Activated naive CD4-positive, alpha-beta T cell treated with anti-CD3 and anti-CD28 coated beads, Interleukin-2, amount 10 ng/mL, durations not matched to agents 7 days and 5 days (primary cell): ENCODE measurements at places on chromosomes 2 and 18.

DNA sequence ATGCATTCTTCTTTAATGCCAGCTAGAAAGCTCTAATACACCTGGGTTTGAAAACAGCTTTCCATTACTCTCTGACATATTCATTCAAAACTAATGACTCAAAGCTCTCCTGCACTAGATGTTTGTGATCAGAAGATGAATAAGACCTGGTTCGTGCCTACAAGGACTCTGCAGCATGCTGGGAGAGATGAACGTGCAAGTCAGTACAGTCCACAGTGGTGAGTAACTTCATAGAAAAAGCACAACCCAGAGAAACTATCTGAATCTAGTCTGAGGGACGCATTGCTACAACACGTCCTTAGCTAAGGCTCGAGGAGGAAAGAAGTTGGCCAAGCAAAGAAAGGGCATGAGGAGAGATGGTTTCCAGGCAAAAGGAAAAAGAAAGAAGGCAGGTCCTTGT, 234.3 kb downstream of the OSR1 start:
- DNase-seq: no peak

GRCh38 chr2:52668724-52669123, 1098.9 kb upstream of the CHAC2 start:
- no peak for DNase-seq

- no peak for DNase-seq
These were observed 132.8 kb downstream of the CYP26B1 start for GRCh38 chr2:72014831-72015230.

DNA sequence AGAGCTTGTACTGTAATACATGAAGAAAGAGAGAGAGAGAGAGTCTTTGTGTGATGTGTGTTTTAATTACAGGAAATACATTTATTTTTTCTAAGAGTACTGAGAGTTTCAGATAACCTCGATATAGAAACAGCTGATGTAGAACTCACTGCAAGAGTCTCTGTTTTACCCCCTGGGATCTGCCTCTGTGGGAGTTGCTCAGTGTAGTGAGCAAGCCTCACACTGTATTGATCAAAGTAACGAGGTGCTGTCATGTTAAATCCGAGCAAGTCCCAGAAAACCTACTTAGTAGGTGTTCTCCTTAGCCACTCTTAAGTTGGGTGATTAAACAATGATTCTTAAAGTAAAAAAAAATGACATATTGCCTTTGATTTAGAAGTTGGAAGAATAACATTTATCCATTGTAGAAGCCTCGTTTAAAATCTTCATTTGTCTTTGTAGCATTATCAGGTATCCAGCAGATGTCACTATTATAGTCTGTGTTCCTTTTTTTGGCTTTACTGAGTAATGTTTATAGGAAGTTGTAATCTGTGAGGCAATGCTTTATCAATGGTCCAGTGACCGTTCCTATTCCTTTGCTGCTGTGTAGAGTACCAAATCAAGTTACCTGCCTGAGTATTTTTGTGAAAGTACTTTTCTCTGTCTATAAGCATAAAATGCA, 219.0 kb downstream of the MYO3B start:
- no peak for DNase-seq

- DNase-seq: peak; percentile 73
These were observed 98.7 kb downstream of the ACVR1 start for GRCh38 chr2:157777427-157777826.

GRCh38 chr2:145411493-145411892, 891.6 kb upstream of the ZEB2 start:
- peak; percentile 54 for DNase-seq

- no peak for DNase-seq
These were observed 3.9 kb upstream of the GPR75 start for GRCh38 chr2:53863538-53864227.

DNA sequence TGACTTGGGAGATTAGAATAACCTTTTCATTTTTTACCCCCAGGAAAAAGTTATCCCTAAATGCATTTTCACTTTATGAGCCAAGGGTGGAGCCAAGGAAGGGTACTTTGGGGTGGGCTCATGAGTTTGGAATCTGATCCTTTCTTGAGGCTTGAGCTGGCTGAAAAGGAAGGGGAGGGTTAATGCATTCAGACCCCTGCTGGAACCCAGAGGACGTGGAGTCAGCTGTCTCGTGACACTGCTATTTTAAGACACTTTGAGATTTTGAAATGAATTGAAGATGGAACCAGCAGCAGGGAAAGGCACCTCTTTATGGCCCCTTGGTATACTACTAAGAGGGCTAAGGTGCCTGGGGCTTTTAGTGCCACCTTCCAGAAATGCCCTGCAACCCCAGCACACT, 90.4 kb downstream of the MARCHF4 start:
- DNase-seq: no peak

- DNase-seq: no peak
These were observed 47.3 kb downstream of the SOCS6 start for GRCh38 chr18:70335892-70336726.

DNA sequence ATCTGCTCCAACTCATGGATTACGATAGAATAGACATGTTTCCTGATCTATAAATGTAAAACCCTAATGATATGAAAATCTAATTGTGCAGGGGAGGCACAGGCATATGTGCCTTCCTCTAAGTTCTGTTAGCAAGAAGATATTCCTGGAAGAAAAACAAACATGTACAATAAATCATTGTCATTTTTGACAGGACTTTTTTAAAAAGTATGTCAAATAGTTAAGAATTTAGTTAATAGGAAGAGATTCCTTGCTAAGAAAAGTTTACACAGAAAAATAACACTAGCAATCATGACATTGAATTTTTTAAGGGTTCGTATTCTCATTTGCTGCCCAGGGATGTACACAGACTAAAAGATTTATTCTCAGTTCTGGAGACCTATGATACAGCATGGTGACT, 15.3 kb upstream of the CREB1 start:
- no peak for DNase-seq

DNA sequence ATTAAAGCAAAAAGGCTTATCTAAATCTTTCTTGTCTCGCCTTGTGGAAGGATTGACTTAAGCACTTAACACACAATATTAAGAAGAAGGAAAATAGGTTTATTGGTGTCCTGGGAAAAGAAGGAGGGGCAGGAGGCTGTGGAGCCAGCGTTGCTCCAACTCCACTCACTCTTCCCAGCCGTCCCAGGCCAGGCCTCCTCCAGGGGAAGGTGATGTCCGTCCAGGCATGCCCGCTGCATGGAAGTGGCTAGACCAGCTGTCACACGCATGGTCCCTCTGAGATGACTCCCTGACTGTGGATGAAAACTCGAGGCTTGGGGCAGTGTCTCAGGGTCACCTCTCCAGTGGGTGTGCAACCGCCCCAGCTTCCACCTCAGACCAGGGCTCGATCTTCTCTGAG, 281.1 kb downstream of the GALR1 start:
- no peak for DNase-seq

GRCh38 chr2:179900655-179901054, 39.2 kb upstream of the ZNF385B start:
- no peak for DNase-seq

- no peak for DNase-seq
These were observed 66.2 kb upstream of the CTDP1 start for GRCh38 chr18:79613186-79613931.

DNA sequence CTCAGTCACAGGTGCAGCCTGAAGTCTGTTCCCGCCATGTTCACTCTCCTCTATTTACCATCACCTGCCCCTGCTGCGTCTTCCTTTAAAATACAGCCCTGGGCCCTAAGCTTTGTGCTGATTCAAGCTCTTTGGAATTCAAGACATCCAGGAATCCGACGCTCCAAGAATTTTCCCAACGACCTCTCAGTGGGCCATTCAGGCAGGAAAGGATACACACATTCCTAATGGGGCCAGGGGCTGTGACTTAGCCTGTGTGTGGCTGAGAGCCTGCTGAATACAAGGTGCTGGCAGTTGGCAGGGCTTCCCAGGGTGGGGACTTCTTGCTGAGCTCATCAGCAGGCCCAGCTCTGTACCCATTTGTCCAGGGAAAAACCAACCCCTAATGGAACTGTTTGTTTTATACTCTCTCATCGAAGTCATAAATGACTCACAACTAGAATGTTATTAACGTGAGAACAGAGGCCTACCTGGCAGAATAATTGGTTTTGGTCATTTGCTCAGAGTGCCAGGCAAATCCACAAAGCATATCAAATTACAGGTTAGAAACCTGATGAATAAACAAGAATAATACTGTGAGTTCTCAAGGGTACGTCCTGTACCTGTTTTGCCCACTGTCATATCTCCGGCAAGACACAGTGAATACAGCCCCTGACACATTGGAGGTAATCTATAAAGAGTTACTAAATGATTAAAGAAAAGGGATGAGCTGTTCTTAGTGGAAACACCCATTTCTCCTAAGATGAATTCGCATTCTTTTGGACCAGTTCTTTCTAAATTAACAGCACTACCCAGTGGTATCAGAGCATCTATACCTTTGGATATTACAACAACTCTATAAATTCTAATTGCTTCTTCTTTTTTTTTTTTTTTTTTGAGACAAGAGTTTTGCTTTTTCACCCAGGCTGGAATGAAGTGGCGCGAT, 12.6 kb upstream of the KCMF1 start:
- no peak for DNase-seq

- no peak for DNase-seq
These were observed 14.3 kb downstream of the GFPT1 start for GRCh38 chr2:69372767-69373166.

DNA sequence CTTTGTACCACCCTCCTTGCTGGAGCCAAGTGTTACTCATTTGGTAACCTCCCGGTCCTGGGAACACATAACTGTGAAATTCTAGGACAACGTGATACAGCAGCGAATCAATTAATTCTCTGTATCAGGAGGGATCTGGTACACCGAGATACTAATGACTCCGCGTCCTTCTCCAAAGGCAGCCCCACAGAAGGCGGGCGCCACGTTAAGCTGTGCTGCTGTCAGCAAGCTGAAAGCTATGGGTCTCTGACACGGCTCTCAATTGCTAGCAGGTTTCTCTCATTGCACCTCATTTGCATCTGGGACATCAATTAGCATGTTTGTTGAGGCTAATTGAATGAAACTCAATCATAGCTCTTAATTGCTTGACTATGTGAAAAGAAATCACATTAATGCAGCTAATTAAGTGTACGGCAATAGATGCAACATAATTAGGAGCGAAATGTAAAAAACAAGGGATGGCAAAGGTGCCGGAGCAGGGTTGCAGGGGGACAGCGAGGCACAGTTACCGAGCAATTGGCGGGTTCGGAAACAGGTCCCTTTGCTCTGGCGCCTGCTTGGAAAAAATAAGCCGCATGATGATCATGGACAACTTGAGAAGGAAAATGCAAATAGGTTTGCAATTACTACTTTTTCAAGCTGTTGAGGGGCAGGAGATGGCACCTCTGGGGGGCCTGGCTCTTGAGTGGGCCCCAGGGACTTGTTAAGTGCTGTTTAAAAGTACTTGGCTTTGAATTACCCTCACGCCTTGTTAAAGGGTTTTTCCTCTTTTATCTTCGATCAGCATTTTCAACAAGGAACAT, 264.2 kb downstream of the GBX2 start:
- DNase-seq: no peak

- DNase-seq: no peak
These were observed 210.3 kb downstream of the UBE2E3 start for GRCh38 chr2:181190711-181191110.

- no peak for DNase-seq
These were observed 35.9 kb downstream of the TMEM18 start for GRCh38 chr2:641164-641871.

DNA sequence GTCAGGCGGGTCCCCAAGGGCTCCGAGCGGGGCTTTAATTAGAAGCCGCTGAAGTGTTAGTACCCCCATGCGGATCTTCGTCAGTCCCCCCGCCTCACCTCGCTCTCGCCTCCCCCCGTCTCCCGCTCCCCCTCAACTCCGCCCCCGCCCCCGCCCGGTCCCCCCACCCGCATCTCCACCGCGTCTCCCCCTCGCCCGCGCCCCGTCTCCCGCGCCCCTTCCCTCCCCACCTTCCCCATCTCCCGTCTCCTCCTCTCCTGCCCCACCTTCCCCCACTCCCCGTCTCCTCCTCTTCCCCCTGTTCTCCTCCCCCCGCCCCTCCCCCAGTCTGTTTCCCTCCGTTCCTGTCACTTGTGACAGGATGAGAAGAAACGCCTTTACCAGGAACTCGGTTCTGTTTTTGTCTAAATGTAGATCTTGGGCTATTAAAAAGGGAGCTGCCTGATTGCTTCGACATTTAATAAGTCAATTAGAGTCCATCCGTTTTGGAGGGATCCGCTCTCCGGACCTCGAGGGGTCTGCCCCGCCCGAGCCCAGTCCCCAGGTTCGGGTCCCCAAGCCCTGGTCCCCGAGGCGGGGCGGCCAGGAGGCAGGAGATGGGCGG, 969 bp upstream of the ALKAL2 start:
- no peak for DNase-seq

GRCh38 chr2:156038021-156038420, 294.5 kb downstream of the NR4A2 start:
- no peak for DNase-seq

- DNase-seq: no peak
These were observed 367.6 kb downstream of the EIPR1 start for GRCh38 chr2:3010001-3010400.

GRCh38 chr2:122263746-122264145, 508.3 kb downstream of the TSN start:
- no peak for DNase-seq

DNA sequence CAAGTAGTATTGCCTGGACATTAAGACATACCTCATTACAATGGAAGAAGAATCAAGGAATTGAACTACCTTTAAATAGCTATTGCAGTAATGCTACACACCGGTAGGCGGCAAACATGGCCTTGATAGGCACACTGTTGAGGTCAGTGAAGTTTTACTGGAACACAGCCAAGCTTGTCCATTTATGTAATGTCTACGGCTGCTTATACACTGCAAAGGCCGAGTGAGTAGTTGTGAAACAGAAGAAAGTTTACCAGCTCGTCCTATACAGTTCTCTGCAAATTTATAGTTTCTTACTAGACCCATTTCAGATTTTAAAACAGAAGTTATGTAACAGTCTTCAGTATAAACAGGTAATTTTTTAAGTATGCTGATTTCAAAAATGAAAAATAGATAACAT, 38.8 kb downstream of the PPP4R1 start:
- DNase-seq: peak; percentile 36

GRCh38 chr2:75833386-75833785, 122.7 kb upstream of the GCFC2 start:
- no peak for DNase-seq

DNA sequence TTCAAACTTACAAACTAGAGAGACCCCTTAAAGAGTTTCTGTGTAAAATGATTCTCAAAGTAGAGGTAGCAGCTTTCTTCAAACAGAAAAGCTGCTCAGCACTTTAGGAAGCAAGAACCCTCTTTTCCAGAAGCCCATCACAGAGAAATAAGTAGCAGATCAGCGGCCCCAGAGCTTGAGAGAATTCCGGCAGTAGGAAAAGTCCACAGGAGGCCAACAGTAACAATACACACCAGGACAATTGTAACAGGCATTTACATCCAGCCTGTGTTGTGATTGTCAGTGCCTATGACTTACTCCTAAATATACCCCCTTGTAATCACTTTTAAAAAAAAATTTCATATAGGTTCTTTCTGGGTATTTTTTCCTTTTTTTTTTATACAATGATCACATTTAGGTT, 161.4 kb upstream of the ACVR2A start:
- DNase-seq: no peak

- DNase-seq: no peak
These were observed 78.5 kb downstream of the RBM43 start for GRCh38 chr2:151182899-151183809.

GRCh38 chr2:145110668-145111356, 590.9 kb upstream of the ZEB2 start:
- DNase-seq: no peak
